ENCODE measurements at places on chromosomes 2 and 18. TPM values are rescaled to one million over a fixed set of nuclear protein-coding genes. Genes with fewer than 3 reads are reported as not detected.

The PLCD4 gene
- total RNA-seq, result 11.8 TPM

The CHPF gene
- total RNA-seq, result 388 TPM

The STARD6 gene
- not detected for total RNA-seq

The IL1A gene
- total RNA-seq, result not detected

The IL1F10 gene
- total RNA-seq, result not detected

The OSR1 gene
- total RNA-seq, result 2.5 TPM

The MEIS1 gene
- 3.2 TPM for total RNA-seq
